ENCODE measurements at places on chromosomes 13 and 19. TPM values are rescaled to one million over a fixed set of nuclear protein-coding genes. Genes with fewer than 3 reads are reported as not detected.

DNA sequence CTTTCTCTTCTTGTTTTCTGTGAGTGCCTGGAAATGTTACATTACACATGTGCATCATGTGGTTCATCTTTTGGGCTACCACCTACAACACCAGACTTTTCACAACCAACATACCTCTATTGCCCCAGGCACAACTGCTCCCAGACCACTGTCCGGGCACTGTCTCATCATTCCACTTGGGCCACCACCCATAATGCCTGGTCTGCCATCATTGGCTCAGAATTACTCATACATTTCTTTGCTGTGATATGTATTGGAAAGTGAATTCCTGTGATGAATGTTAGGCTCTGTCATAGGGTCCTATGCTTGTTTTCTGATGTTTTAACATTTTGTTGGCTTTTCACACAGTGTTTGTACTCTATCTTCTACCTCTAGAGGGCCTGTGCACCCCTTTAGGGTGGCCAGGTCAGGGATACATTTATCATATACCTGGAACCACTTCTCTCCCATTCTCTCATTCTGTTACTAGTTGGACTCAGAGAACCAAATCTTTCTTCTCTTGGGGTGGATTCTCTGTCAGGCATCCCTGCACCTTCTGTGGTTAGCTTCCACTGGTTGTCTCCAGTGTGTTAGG, 172.8 kb downstream of the NHLRC3 start:
- DNase-seq = no peak

DNA sequence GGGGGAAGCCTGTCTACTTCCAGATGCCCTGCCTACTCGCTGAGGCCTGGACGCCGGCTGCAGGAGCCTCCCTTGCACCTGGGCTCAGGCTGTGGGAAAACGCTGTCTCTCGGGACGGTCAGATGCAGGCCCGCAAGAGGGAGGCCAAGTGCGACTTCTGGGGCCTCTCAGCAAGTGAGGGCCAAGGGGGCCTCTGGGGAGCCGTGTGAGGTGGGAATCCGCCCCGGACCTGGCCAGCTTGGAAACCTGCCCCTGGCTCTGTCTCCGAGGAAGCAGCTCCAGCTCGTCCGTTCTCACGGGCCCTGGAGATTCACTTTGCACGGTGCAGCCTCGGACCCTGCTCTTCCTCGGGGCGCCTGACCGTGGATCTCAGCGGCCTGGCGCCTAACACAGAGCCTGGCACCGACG, 11.4 kb upstream of the CRTC1 start:
- no peak for DNase-seq

Gene TLE6
- 0.98 TPM for total RNA-seq

GRCh38 chr13:76023652-76024051, 387.5 kb downstream of the LMO7 start:
- DNase-seq = no peak

Data from pancreas (tissue), 10 donors.